Substantia nigra (tissue), 51 donors: ENCODE measurements at places on chromosomes 11 and 22.

DNA sequence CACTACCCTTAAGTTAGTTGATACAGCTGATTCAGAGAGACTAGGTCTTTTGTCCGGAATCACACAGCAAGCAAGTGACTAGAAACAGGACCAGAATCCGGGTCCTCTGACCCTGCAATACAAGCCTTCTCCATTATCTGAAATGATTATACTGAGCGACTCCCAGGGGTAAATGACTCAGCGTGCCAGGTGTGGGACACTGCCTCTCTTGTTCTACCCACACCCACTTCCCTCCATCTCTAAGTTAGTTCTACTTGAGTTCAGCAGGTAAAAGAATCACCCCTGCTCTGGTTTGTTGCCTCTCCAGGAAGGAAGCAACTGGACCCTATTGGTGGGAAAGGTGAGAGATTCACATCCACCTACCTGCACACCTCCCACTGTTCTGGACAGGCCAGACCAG lies 156.9 kb downstream of the DBX1 start:
- DNase-seq, result no peak

DNA sequence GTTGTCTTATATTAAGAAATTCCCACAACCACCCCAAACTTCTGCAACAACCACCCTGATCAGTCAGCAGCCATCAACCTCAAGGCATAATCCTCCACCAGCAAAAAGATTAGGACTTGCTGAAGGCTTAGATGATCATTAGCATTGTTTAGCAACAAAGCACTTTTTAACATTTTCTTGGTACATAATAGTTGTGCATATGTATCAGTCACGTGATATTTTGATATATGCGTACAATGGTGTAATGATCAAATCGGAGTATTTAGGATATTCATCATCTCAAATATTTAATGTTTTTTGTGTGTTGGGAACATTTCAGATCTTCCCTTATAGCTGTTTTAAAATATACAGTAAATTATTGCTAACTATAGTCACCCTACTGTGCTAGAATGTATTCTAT lies 73.5 kb upstream of the API5 start:
- DNase-seq, result no peak

GRCh38 chr11:36565031-36565610 lies 2.7 kb upstream of the RAG1 start:
- no peak for DNase-seq

DNA sequence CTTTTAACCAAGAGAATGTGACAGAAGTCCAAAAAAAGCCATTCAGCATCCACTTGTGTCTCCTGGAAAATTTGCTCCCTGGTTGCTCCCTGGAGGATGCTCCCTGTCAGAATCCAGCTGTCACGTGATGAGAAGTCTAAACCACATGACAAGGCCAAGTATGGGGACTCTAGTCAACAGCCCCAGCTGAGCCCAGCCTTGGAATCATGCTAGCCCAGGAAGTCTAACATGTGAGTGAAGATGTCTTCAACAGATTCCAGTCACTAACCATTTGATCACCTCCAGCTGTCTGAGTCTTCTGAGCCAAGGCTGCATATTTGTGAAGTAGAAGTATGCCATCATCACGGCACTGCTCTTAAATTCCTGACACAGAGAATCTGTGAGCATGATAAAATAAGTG lies 4.2 kb downstream of the OR56B4 start:
- DNase-seq, result no peak

GRCh38 chr22:30873086-30873650 lies 95.4 kb downstream of the MORC2 start:
- DNase-seq, result no peak

DNA sequence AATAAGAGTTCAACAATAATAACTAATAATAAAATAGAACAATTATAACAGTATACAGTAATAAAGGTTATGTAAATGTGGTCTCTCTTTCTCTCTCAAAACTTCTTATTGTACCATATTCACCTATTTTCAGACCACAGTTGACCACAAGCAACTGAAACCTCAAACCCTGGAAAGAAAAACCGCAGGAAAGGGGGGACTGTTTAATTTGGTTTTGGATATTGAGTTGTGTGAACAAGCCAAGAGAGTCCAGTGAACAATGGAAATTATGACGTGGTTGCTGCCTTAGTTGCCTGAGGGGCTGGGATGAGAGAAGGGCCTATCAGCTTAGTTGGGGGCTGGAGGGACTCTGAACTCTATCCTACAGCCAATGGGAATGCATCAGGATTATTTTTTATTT lies 178.7 kb upstream of the POU2AF2 start:
- DNase-seq, result no peak

GRCh38 chr11:70303070-70303469 lies 32.6 kb downstream of the PPFIA1 start:
- no peak for DNase-seq
